Fibroblast of mammary gland (primary cell): ENCODE measurements at places on chromosomes 6 and 20.

DNA sequence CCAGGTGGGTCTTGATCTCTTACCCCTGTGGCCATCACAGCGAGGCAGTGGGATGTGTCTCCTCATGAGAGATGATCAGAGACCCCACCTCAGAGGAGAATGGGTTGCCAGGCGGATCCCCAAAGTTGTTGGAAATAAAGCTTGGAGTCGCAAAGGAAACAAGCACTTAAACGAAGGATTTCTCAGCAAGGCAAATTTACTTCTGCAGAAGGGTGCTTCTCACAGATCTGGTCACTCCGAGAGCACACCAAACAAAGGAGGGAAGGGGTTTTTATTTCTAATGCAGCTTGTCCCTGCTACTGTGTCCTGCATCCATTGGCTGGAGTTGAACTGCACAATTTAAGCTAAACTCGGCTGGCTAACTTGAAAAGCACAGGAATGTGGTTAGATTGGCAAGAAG is 466.6 kb upstream of the EYS start:
- DNase-seq: no peak

DNA sequence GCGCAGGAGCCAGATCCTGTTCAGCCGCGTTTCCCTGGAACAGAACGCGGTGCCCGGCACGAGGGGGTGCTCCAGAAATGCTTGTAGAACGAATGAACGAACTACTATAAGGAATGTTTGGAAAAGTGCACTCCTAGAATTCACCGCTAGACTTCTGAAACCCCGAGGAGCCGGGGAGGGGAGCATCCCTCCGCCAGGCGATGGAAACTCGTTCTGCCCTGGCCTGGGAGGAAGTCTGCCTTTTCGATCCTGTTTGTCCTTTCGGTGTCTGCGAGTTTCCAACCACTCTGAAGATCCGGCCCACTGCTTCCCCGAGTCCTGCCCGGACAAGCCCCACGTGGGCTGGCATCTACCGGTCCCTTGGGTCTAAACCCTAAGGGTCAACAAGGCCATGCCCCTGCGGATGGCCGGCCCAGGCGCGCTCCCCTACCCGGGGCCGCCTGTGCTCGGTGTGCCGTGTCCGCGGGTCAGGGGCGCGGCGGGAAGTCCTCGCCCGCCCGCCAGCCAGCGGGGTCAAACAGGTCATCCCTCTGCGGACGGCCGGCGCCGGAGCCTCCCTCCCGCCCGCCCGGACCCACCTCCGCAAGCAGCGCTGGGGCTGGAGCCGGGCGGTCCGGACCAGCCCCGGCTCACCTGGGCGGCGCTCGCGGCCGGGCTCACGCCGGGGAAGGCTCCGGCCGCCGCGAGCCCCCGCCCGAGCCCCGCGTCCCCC is 526 bp downstream of the SULF2 start:
- peak; percentile 32 for DNase-seq

GRCh38 chr20:58577871-58578598 is 62.8 kb upstream of the APCDD1L start:
- no peak for DNase-seq

GRCh38 chr20:7959484-7959883 is 19.2 kb upstream of the HAO1 start:
- DNase-seq: no peak

DNA sequence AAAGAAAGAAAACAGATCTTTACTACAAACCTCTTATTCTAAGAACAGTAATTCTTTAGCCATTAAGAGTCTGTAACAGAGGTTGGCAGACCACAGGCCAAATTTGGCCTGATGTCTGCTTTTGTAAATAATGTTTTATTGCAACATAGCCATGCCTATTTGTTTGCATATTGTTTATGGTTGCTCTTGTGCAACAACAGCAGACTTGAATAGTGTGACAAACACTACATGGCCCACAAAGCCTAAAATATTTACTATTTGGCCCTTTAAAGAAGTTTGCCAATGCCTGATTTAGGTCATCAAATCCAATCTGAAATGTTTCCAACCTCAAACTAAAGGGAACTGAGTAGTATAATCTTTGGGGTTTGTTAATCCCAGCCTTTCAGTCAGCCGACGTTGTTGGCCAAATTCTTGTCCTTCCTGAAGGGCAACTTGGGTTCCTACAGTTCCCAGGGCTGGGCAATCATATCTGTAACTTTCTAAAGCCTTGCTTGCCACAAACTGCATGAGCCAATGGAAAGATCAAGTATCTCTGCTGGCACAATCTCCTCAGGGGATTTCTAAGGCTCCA is 33.9 kb upstream of the TBC1D20 start:
- peak; percentile 52 for DNase-seq

DNA sequence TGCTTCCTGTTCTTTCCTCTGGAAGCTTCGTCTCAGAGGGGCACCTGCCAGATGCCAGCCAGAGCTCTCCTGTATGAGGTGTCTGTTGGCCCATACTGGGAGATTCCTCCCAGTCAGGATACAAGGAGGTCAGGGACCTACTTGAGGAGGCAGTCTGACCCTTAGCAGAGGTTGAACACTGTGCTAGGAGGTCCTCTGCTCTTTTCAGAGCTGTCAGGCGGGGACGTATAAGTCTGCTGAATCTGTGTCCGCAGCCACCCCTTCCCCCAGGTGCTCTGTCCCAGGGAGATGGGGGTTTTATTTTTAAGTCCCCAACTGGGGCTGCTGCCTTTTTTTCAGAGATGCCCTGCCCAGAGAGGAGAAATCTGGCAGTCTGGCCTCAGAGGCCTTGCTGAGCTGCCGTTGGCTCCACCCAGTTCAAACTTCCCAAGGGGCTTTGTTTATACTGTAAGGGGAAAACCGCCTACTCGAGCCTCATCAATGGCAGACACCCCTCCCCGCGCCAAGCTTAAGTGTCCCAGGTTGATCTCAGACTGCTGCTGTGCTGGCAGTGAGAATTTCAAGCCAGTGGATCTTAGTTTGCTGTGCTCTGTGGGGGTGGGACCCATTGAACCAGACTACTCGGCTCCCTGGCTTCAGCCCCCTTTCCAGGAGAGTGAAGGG is 326.7 kb downstream of the BCKDHB start:
- no peak for DNase-seq

DNA sequence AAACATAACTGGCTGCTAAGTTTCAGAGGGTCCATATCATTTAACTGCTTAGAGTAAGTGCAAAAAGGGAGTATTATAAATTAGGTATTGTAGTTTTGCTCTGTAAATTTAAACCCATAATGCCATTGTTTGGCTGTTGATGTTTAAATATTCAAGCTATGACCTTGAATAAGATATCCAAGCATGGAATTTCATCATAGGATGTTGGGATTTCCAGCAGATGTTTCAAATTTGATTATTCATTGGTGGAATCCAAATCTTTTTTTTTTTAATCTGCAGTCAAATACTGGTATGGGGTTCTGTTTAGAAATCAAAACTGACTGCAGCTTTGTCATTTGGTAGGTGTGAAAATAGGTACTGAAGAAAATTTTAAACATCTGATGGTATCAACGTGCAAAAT is 161.0 kb downstream of the KHDC1L start:
- DNase-seq: peak; percentile 40

DNA sequence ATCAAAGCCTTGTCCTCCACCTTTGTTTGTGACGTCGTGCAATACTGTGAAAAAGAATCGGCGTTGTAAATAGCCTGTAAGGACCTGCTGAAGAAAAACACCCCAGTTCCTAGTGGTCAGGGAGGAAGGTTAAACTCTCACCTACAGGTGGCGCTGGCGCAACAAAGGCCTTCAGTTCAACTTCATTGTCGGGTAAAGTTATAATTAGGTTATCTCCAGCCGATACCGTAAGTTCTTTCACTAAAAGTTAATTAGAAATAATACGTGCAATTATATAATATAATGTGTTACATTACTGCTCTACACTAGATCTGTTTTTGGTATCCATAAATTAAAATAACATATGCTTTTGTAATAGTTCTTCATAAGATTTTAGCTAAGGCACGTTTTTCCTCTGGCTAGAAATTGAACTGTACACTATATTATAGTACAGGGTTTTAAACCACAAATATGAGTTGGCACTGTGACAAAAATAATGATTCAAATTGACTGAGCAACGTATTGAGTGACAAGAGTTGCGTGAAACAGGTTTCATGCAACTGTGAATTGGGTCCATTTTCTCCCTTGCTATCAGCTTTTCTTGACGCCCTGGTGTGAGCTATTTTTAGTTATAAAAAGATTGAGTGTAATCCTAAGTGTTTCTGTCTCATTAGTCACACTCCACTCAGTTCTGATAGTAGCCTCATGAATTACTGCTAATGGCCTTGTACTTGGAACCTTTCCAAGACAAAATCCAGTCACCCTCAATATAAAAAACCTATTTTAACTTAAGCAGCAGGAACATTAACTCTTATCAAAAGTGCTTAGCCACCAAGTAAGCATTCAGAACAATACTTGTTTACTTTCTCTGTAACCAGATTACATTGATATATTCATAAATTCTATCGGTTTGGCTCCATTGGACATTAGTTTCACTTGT is 62.3 kb downstream of the KIAA0319 start:
- DNase-seq: peak; percentile 70

DNA sequence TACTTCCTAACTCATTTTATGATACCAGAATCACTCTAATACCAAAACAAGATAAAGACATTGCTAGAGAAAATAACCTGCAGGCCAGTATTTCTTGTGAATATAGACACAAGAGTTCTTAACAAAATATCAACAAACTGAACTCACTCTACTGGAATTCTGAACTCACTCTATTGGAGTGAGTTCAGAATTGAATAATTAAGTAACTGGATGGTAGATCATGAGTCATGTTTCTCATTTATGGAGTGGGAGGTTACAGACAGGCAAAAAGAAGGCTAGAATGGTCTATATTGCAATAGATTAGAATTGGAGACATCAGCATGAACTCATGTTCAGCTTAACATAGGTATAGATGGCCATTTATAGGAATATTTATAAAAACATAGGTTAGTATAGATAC is 26.6 kb upstream of the C6orf58 start:
- peak; percentile 74 for DNase-seq

GRCh38 chr20:1507276-1507675 is 16.1 kb upstream of the SIRPB2 start:
- no peak for DNase-seq

GRCh38 chr20:1674361-1674760 is 16.8 kb upstream of the SIRPG start:
- DNase-seq: no peak

DNA sequence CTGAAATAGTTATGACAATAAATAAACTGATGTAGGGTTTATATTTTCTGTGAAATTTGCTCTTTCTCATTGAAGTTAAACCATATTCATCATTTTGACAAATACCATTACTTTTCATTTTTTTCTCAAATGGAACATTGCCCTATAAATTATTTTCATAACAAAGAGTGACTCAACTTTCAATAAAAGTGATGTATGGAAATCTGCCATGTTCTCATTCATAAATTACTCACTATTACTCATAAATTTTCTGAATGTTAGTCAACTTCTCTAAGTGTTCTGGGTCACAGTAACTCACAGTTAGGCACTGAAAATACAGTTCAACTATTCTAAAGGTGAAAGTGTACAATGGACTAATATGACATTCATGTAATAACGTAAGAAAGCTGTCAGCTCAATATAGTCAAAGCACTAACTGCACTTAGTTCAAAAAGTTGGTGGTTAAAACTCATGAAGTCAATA is 19.0 kb upstream of the STX11 start:
- DNase-seq: peak; percentile 86

DNA sequence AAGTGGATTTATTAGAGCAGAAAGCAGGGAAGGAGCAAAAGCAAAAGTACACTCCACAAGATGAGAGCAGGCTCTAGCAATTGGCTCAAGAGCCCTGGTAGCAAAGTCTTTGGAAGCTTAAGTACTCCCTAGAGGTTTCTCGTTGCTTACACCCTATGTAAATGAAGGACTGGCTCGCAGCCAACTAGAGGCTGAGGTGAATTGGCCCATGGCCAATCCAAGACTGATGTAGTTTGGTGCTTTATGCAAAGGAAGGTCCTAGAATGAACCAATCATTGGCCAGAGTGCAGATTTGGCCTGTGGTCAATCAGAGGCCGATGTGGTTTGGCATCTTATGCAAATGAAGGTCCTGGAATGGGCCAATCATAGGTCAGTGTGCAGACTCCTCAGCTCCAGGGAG is 191.3 kb upstream of the ARID1B start:
- peak; percentile 25 for DNase-seq

GRCh38 chr6:120853489-120853888 is 480.8 kb downstream of the TBC1D32 start:
- no peak for DNase-seq

DNA sequence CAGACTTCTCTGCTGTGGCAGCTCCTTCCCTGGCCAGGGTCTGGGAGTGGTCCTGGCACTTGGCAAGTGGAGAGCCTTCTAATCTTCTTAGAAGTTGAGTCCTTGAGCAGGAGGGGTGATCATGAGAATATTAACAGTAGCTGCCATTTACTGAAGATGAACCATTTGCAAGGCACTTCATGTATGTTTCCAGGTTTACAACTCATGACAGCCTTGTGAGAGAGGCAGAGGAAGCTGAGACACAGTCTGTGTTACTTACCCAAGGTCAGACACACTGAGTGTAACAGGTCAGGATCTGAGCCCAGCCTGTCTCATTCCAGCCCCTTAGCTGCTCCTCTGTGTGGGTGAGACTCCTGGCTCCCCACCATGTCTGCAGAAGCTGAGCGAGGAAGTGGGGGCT is 45.5 kb upstream of the SRF start:
- peak; percentile 57 for DNase-seq

- peak; percentile 86 for DNase-seq
Observed at GRCh38 chr6:26022132-26022472, 59.5 kb downstream of the TRIM38 start.

DNA sequence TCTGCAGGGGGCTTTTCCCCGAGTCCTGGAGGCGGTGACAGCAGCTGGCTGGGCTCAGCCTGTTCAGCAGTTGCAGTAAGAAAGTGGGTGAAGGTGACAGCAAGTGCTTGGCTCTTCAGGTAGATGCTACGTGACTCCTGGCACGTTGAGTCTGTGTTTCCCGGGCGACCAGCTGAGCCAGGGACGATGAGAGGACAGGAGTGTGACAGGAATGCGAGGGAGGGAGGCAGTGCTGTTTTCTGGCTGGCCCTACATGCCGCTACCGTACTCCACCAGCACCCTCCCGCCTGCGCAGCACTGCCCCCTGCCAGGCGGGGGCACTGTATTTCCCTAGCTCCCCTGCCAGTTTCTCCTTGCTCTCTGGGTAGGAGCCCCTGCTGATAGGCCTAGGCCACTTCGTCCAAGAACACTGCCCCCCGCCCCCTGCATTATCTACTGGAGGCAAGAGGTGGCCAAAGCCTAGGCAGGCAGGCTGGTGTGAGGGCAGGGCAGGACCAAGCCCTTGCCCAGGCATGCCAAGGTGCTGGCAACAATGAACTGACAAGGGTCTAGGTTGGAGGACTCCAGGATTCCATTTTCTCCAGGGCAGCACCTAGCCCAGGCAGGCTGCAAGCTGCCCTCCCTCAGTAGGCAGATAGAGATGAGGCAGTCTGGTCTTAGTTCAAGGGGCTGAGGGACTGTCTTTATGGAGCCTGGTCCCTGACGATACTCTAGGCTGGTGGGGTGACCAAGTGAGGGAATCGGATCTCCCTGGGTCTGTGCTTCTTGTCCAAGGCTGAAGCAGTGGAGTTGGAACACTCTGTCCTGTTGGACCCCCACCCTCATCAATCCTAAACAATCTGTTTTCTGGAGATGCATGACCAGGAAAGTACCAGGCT is 19.2 kb downstream of the MRPS18A start:
- peak; percentile 49 for DNase-seq
